ENCODE measurements at places on chromosomes 5 and 9.

GRCh38 chr5:96717874-96718273 is 55.7 kb downstream of the CAST start:
- DNase-seq = no peak
- peak overlapping the region; percentile 12 for H3K27ac ChIP-seq
- H3K4me1 ChIP-seq = peaks cover 36% of the 10 kb centered on the region

DNA sequence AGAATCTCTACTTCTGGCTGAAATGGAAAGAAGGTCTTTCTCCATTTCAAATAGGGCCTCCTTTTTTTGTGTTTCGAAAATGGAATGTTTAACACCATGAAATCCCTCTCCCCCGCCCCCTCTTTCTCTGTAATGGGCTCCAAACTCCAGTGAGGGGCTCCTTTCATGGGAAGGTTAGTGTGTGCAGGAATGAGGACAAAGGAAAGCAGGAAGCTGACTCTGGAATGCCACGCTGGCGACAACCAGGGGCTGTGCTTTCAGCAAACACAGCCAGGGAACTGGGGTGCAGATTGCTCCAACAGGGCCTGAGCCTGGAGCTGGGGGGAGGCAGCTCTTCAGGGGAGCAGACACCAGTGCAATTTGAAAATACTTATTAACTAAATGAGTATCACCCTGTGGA is 82.8 kb downstream of the CRB2 start:
- no peak for DNase-seq
- H3K4me3 ChIP-seq = no peak overlapping the region
- H3K27ac ChIP-seq = no peak overlapping the region
- H3K4me1 ChIP-seq = peaks cover 3% of the 10 kb centered on the region
- H3K27me3 ChIP-seq = no peaks in the 10 kb centered on the region
- peaks cover 23% of the 10 kb centered on the region for H3K36me3 ChIP-seq

DNA sequence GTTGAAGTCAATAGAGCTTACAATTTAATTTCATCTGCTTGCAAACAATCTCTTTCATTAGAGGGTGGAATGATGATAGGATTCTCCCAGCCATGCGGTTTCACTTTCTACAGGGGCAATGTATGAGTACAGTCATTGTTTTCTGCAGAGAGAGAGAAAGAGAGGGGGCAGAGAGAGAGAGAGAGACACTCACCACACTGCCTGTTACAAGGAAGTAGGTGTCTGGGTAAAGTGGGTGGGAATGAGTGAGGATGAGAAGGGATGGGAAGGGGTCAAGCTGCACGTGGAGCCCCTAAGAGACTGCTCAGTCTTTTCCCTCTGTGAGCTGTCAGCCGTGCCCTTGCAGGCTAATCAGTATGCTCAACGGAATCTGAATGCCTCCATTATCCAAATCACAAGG is 454.3 kb downstream of the KDM4C start:
- H3K27ac ChIP-seq = no peak overlapping the region
- H3K4me1 ChIP-seq = peaks cover 2% of the 10 kb centered on the region
- DNase-seq = no peak
- H3K4me3 ChIP-seq = no peak overlapping the region
- peaks cover 5% of the 10 kb centered on the region for H3K27me3 ChIP-seq
- peaks cover under 1% of the 10 kb centered on the region for H3K36me3 ChIP-seq

- no peak for DNase-seq
- no peaks in the 10 kb centered on the region for H3K36me3 ChIP-seq
- H3K4me3 ChIP-seq = no peak overlapping the region
Observed at GRCh38 chr9:135582541-135582940, 21.0 kb downstream of the PAEP start.

- no peak for DNase-seq
- H3K4me3 ChIP-seq = peak overlapping the region; percentile 87
- H3K4me1 ChIP-seq = peaks cover 23% of the 10 kb centered on the region
- peaks cover 29% of the 10 kb centered on the region for H3K36me3 ChIP-seq
- no peaks in the 10 kb centered on the region for H3K27me3 ChIP-seq
- H3K27ac ChIP-seq = peak overlapping the region; percentile 60
Observed at GRCh38 chr9:127898433-127899127, 823 bp downstream of the ST6GALNAC6 start.

- peak; percentile 44 for DNase-seq
- H3K4me3 ChIP-seq = peak overlapping the region; percentile 75
- peaks cover 4% of the 10 kb centered on the region for H3K36me3 ChIP-seq
- H3K4me1 ChIP-seq = peaks cover 36% of the 10 kb centered on the region
- peak overlapping the region; percentile 93 for H3K27ac ChIP-seq
- no peaks in the 10 kb centered on the region for H3K27me3 ChIP-seq
Observed at GRCh38 chr5:126988021-126988569, 42.3 kb downstream of the MARCHF3 start.
